Stimulated activated CD8-positive, alpha-beta memory T cell treated with anti-CD3 and anti-CD28 coated beads, Interleukin-4, amount 100 ng/mL, for 1 hour (primary cell): ENCODE measurements at places on chromosomes 11 and 22.

- no peak for DNase-seq
Observed at GRCh38 chr22:27825174-27825573, 23.6 kb upstream of the MN1 start.

DNA sequence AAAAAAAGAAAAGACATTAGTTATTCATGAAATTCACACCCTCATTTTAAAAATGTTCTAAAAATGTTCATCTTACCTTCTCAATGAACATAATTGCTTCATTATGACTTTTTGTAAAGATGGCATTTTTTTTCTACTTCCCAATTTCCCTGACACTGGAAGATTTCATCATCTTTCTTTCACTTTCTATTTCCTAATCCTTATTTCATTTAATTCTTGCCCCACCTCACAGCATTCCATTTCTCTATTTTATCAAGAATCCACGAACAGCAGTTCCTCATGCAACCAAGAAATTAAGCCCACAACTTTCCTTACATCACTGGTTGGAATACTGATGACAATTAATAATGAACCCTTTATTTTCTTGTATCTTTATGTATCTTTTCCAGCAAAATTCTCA lies 1.9 kb downstream of the PATL1 start:
- DNase-seq: no peak

- DNase-seq: no peak
Observed at GRCh38 chr11:501001-501682, 5.9 kb downstream of the RNH1 start.

DNA sequence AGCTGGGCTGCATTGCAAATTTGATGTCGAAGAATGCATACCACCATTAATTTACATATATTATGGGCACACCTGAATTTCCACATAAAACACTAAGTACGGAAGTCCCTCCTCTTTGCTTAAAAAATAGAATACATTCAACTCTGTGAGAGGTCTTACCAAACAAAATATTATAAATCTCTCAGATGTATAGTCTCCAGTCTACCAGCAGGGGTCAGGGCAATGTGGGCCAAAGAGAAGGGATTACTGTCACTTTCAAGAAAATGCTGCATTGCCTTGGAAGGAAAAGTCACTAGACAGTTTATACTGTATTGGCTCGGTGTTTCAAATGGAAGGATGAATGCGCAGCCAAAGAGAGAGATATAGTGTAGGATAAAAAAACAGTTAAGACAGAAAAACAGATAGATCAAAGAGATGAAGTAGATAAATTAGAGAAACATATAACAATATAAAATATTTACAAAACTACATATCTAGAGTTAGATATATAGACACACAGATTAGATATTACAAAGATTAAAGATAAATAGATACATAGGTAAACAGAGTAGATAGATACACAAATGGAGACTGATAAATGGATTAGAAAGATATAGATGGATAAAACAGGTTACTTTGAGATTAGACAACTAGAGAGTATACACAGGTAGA lies 20.9 kb downstream of the SERGEF start:
- DNase-seq: no peak

GRCh38 chr11:95337972-95338429 lies 107.0 kb upstream of the SESN3 start:
- DNase-seq: no peak

DNA sequence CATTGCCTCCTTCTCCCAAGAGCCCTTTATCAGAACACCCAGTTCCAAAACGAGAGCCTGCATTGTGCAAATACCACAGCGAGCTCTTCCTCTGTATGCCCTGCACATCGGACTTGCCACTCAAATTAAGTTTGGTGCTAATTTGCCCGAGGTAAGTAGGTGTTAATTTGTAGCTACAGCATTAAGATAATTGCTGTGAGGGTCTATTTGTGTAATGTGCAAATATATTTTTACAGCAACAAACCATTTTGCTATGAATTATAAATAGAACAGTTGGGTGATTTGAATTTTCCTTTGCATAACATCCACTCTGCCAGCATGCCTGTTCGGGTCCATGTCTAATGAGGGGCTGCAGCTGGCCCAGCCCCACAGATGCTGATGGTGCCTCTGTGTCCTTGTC lies 8.1 kb downstream of the ARHGAP8 start:
- DNase-seq: no peak

DNA sequence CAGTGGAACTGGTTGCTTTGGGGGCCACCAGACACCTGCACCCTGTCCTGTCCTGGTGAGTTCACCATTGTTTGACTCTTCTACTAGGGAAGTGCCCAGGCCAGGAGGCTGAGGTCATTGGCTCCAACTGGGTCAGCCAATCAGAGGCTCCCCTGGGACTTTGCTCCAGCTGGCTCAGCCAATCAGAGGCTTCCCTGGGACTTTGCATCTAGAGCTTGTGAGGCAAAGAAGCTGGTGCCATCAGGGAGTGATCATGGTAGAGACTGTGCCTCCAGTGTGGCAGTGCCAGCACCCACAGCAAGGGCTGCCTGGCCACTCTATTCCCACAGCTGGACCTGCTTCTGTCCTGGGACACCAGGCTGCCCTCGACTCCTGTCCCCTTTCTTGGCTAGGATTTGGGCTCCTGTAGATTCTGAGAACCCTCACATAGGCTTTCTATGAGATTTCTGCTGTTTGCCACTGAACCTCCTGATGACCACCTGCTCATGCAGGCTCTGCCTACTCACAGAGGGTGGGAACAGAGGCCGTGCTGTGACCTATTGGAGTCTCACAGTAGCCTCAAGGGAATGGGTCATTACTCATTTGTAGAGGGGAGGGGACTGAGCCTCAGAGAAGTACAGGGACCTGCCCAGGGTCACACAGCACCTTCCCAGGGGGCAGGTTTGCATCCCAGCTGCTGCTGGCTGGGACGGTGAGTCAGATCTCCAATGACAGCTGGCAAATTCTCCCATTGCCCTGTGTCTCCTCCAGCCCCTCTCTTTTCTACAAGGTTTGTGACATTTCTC lies 59.2 kb upstream of the SHISAL1 start:
- DNase-seq: no peak

DNA sequence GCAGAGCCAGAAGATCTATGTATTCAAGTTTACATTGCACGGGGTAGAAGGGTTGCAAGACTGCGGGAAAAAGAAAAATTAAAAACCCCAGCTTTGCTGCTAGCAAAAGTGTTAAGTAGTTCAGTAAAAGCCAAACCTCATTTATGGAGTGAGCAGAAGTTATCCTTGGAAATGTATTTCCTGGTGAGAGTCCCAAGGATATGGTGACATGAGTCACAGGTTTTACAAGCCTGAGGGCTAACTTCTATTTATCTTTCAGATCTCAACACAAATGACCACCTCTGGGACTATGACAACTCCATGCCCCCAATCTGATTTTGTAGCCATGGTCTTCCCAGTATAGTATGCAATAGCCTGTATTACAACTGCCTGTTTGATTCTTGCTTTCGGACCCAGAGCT lies 26.1 kb downstream of the ABTB2 start:
- no peak for DNase-seq

- no peak for DNase-seq
Observed at GRCh38 chr11:13850231-13851005, 112.1 kb upstream of the SPON1 start.

GRCh38 chr11:76348348-76348747 lies 32.6 kb downstream of the THAP12 start:
- DNase-seq: no peak

- DNase-seq: no peak
Observed at GRCh38 chr22:45237065-45237990, 3.4 kb downstream of the KIAA0930 start.

DNA sequence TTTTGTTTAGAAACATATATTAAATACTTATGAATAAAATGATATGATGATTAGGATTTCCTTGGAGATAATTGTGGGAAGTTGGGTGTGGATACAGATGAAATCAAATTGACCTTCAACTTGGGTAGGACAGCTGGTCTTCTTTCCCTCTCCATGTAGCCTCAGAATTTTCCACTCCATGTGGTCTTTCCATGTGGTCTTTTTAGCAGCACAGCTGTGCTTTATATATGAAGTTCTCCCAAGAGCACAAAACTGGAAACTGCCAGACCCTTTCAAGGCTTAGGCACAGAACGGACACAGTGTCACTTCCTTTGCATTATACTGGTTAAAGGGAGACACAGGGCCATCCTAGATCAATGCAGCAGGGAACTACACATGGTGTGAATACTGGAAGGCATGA lies 28.6 kb downstream of the FAM76B start:
- DNase-seq: no peak

DNA sequence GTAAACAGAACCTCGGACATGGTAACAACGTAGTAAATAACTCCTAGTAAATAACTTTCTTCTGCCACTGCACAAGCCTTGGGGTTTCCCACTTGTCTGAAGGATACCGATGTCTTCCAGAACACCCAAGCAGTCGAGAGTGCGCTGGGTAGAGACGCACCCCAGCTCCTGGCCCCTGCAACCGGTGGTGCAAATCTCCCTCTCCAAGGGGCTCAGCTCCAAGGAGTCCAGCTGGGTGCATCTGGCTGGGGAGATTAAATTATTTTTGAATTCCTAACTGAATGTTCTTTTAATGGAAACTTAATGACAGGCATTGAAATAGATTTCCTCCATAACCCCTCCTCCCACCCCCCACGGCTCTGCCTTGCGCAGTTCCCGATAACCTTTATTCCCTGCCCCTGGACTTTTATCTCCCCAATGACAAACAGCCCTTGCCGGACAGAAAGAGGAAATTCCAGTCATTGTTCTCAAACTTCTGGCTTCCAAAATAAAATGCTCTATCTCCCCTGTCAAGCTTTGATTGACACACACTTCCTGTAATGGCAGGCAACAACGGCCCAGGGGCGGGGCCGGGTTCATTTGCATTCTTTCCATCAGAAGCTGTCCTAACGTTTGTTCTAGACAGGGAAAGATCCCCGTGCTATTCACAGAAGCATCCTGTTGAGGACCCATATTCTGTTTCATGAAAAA lies 31.2 kb downstream of the KCNJ1 start:
- no peak for DNase-seq
